ENCODE measurements at places on chromosomes 13 and 19. TPM values are rescaled to one million over a fixed set of nuclear protein-coding genes. Genes with fewer than 3 reads are reported as not detected.

The SAFB gene
- 59.7 TPM for total RNA-seq

The BICRA gene
- total RNA-seq, result 17.2 TPM

The ZNF626 gene
- not detected for total RNA-seq

The SIGLECL1 gene
- not detected for total RNA-seq

The FREM2 gene
- total RNA-seq, result not detected

The GNG7 gene
- total RNA-seq, result 0.06 TPM

The PRSS57 gene
- 0.09 TPM for total RNA-seq

The C13orf42 gene
- not detected for total RNA-seq

The DENND1C gene
- total RNA-seq, result 0.56 TPM

The ZNF226 gene
- total RNA-seq, result 24.9 TPM

The LILRA5 gene
- total RNA-seq, result not detected

The DCAF15 gene
- 18.5 TPM for total RNA-seq

The ZIC5 gene
- 4.2 TPM for total RNA-seq

The DMKN gene
- total RNA-seq, result 27.3 TPM

The ZNF844 gene
- total RNA-seq, result not detected

The WASF3 gene
- 0.12 TPM for total RNA-seq

The KASH5 gene
- total RNA-seq, result not detected

The SIRT6 gene
- total RNA-seq, result 29.0 TPM

The ZNF850 gene
- 0.36 TPM for total RNA-seq

The APOE gene
- total RNA-seq, result 15.8 TPM

The TNFSF13B gene
- not detected for total RNA-seq

The ASPDH gene
- total RNA-seq, result not detected

All from A549 treated with DMSO at 1 μM for 4 hours (cell line).